Activated T-helper 1 cell treated with anti-CD3 and anti-CD28 coated beads, Interleukin-2, amount 50 U/mL, for 16 hours (primary cell): ENCODE measurements at places on chromosomes 3 and 15.

DNA sequence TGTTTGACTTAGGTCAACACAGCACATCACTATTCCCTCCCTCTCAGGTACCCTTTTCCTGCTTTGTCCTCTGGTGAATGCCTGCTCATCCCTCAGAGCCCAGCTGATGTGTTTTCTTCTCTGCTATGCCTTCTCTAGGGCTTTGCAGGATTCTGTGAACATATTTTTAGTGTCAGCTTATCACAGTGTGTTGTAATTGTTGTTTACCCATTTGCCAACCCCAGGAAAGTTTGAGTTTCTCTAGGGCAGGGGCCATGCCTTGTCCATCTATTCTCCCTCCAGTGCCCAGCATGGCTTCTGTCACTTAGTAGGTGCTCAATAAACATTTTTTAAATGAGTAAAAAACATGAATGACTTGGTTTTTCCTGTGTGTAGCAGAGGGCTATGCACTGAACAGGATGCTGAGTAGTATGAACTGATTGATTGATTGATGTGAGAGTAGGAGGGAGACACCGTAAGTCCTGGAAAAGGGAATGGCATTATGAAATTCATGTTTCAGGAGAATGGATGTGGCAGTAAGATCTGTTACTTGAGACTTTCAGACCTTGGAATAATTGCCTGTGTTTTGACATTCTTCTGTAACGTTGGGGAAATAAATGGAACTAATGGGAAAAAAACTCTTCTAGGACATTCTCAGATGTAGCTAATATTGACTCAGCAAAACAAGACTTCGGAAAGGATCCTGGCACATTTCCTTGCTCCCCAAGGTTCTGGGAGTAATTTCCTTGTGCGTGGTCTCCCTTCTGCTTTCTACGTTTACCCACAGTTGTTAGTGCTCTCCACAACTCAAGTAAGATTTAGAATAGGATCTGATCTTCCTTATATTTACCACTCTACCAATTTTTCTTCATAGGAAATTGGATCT is 267.3 kb upstream of the TBL1XR1 start:
- DNase-seq, result no peak

DNA sequence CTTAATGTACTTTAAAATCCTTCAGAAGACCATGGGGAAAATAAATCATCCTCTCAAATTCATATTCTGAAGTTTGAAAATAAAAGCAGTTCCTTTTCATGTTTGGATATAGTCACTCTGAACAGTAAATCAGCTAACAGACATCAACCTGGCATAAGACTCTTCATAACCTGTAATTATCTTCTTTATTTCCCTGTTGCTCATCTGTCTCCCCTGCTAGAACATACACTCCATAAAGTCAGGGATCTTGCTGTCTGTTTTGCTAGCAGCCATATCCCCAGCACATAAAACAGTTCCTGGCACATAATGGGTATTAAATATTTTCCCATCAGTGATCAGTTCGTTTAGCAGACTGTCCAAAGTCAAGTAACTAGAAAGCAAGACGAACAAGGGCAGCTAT is 11.2 kb downstream of the VGLL4 start:
- no peak for DNase-seq

- no peak for DNase-seq
These were observed 508.2 kb upstream of the TGFBR2 start for GRCh38 chr3:30098243-30098642.

GRCh38 chr3:138078096-138078495 is 37.3 kb downstream of the DZIP1L start:
- DNase-seq, result no peak

- DNase-seq, result no peak
These were observed 46.0 kb downstream of the PPCDC start for GRCh38 chr15:75069301-75069925.

DNA sequence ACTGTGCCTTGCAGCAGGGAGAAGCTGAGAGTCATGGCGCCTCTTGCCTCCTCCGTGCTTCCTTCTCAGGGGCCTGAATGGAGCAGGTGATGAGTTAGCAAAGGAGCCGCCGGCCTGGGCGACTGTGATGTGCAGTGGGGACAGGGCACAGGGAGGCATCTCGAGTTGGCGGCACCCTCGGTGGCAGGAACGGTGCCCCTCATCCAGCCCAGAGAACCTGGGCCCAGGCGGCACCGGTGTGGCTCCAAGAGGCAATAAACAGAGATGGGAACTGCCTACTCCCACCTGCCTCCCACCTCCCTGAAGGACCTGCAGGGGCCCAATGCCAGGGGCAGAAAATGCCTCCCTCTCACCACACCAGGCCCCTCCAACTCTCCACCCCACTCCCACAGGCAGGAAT is 6.2 kb downstream of the SLC41A3 start:
- no peak for DNase-seq

- DNase-seq, result no peak
These were observed 23.2 kb downstream of the C2CD4B start for GRCh38 chr15:62141643-62142588.

- DNase-seq, result no peak
These were observed 7.5 kb downstream of the SETD2 start for GRCh38 chr3:47156396-47156795.

DNA sequence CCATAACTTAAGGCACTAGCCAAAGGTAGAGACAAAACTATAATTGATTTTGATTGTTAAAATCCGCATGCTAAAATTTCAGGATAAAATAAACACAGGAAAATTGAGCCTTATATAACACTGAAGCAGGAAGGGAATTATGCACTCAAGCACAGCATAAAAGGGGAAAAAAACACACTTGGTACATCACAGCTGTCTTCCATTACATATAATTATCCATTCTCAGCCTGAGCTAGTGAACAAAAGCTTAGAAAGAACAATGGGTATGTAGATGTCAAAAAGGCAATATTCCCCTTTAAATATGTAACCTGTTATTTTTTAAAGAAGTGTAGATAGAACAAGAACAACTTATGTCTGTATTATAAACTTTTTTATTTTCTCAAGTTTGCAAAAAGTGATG is 899.2 kb downstream of the ROBO1 start:
- DNase-seq, result no peak

GRCh38 chr3:22439626-22440025 is 688.6 kb upstream of the ZNF385D start:
- DNase-seq, result no peak

DNA sequence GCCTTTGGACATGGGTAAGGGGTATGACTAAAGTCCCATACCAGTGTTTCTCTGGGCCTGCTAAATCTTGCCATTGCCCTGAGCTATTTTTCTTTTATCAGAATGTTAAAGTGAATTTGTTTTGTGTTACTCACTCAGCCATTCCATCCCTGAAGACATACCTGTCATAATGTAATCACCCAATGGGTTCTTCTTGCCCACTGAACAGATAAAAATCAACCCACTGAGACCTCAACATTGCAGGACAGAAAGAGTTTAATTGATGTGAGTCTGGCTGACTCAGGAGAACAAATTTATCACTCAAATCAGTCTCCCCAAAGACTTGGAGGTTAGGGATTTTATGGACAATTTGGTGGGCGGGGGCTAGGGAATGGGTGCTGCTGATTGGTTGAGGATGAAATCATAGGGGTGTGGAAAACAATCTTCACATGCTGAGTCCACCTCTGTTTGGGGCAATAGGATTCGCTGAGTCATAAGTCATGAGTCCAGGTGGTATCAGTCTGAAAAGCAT is 47.4 kb downstream of the ILDR1 start:
- DNase-seq, result no peak

- no peak for DNase-seq
These were observed 20.5 kb upstream of the ABHD2 start for GRCh38 chr15:89067751-89068150.

GRCh38 chr15:55588815-55589115 is 620 bp upstream of the PYGO1 start:
- no peak for DNase-seq

DNA sequence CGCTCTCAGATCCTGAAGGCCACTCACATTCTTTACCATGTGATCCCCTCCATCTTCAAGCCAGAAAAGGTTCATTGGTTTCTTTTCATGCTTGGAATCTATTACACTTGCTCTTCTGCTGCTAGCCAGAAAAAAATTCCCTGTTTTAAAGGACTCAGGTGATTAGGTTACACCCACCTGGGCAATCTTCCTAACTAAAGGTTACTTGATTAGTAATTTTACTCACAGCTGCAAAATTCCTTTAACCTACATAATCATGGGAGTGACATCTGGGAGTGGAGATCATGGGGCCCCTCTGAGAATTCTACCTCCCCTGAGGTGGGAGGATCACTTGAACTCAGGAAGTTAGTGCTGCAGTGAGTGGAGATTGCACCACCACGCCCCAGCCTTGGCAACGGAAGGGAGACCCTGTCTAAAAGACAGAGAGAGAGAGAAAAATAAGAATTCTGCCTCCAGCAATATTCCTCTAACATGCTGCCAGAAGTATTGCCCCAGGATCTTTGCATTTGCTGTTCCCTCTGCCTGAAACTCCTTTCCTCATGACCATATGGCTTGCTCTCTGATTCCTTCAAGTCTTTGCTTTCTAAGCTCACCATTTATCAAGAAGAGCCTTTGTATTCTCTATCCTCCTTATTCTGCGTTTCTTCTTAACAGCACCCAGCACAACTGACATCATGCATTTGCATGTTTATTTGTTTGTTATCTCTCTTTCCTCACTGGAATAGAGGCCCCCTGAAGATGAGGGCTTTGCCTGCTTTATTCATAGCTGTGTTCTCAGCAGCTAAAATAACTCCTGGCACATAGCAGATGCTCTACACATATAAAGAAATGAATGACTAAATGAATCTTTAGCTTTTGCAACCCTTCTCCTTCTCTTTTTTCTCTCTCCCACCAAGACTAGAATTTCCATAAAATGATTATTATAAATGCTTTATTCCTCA is 68.2 kb downstream of the EDEM1 start:
- DNase-seq, result no peak

- DNase-seq, result no peak
These were observed 62.5 kb upstream of the GBE1 start for GRCh38 chr3:81823882-81824395.

DNA sequence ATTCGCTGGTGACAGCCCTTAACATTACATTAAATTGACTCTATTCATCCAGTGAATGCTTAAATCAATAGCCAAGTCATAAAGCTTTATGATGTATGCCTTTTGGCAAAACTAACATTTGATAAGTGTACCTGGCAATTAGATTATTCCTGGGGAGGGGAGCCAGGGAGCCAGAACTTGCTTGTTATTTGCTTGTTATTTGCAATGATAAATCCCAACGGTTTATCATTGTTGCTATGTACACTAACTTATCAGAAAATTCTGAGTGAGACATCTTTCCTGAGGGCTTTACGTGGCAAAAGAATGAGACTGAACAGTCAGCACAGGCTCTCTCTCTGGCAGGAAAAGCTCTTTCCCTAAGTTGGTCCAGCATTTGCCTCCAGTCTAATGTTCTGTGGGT is 35.8 kb upstream of the FBN1 start:
- DNase-seq, result no peak

DNA sequence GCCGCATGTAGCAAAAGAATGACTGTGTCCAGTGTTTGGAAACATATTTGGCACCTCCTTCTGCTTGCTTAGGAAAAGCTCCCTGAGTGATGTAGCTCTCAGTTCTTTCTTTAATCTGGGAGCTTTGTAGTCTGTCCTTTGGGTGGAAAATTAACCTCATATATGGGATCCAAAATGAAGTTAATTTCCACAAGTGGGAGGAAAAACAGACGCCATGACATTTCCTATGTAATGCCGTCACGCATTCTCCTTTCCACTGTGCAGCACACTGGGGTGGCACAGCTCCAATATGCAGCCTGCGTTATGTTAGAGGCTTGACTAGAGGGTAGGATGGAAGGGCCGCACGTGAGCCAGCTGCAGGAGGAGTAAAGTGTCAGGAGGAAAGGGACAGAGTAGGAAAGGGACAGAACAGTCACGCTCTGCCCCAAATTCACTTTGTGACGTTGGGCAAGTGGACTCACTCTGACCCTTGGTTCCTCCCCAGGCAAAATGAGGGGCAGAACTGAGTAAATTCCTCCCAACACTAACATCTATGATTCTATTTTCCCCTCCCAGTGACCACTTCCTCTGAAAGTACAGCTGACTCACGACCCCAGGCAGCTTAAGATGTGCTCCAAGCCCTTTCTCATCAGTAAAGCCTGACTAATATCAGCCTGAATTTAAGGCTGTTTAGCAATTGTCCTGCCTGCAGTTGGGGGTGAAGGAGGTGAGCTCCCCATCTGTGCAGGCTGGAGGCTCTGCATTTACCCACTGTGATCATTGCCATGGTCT is 176.5 kb upstream of the PFN2 start:
- DNase-seq, result no peak

GRCh38 chr3:178397836-178398235 is 138.4 kb upstream of the KCNMB2 start:
- DNase-seq, result no peak

GRCh38 chr15:79923079-79923514 is 26.3 kb upstream of the MTHFS start:
- peak; percentile 53 for DNase-seq
